ENCODE measurements at places on chromosomes 12 and 14. TPM values are rescaled to one million over a fixed set of nuclear protein-coding genes. Genes with fewer than 3 reads are reported as not detected.

Gene IRF9
- total RNA-seq: 223 TPM

Gene KCNA5
- not detected for total RNA-seq

Gene SLC6A15
- total RNA-seq: not detected

Gene ZFHX2
- total RNA-seq: 0.53 TPM

Gene LPCAT3
- total RNA-seq: 34.7 TPM

Gene ALX1
- total RNA-seq: not detected

Gene GALNT16
- not detected for total RNA-seq

Gene TSHR
- total RNA-seq: 3.5 TPM

Gene RND1
- total RNA-seq: 1.2 TPM

Gene C2CD5
- total RNA-seq: 57.9 TPM

Gene ESR2
- total RNA-seq: not detected

Gene HOXC11
- total RNA-seq: not detected

Gene CHGA
- total RNA-seq: not detected

Gene KRT3
- total RNA-seq: not detected

Gene SMCO3
- not detected for total RNA-seq

Gene PTGDR
- 0.36 TPM for total RNA-seq

Gene PZP
- total RNA-seq: not detected

Gene DAO
- total RNA-seq: not detected

Gene SSTR1
- not detected for total RNA-seq

Gene AQP6
- not detected for total RNA-seq

Gene TMEM119
- 0.63 TPM for total RNA-seq

Gene VASH1
- 2.6 TPM for total RNA-seq

Gene SERPINA10
- total RNA-seq: not detected

Gene RNF212B
- total RNA-seq: not detected

Gene STYK1
- total RNA-seq: 0.68 TPM

Gene ALDH1L2
- total RNA-seq: 0.13 TPM

Gene PTPRO
- 18.8 TPM for total RNA-seq

Data from activated naive CD4-positive, alpha-beta T cell treated with anti-CD3 and anti-CD28 coated beads, Interleukin-2, amount 10 ng/mL, durations not matched to agents 5 hours and 36 hours (primary cell).